ENCODE measurements at places on chromosomes 12 and 14.
A peak's percentile ranks its signal among the peaks of the same experiment; 100 is the strongest.

GRCh38 chr12:132881818-132882217, 5.6 kb downstream of the CHFR start:
- no peak for DNase-seq

DNA sequence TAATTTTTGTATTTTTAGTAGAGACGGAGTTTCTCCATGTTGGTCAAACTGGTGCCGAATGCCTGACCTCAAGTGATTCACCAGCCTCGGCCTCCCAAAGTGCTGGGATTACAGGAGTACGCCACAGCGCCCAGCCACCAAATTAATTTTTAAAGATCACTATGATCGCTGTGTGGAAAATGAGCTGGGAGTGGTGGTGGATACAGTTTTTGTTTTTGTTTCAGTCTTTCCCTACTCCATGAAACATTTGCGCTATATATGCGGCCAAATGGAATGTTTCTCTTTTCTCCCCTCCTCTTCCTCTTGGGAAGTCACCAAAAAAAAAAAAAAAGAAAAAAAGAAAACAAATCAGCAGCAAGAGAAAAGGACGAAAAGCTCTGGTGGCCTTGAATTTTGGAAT, 20.8 kb upstream of the P2RX4 start:
- DNase-seq, result no peak

- no peak for DNase-seq
These were observed 59.7 kb downstream of the GTF2A1 start for GRCh38 chr14:81161088-81161487.

DNA sequence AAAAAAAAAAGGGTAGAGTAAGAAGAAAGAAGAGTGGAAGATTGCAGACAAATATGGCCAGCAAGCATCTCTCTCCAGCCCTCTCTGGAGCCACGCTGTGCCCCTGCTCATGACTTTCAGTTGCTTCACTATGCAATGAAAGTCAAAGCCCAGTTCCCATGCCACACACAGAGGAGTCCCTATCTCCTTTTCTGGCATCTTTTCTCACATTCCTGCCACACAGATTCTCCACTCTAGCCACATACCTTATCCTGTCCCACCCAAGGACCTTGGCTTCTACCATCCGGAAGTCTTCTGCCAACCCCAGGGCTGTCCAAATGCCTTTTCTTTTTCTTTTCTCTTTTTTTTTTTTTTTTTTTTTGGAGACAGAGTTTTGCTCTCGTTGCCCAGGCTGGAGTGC, 39.3 kb upstream of the CAPRIN2 start:
- DNase-seq, result no peak

DNA sequence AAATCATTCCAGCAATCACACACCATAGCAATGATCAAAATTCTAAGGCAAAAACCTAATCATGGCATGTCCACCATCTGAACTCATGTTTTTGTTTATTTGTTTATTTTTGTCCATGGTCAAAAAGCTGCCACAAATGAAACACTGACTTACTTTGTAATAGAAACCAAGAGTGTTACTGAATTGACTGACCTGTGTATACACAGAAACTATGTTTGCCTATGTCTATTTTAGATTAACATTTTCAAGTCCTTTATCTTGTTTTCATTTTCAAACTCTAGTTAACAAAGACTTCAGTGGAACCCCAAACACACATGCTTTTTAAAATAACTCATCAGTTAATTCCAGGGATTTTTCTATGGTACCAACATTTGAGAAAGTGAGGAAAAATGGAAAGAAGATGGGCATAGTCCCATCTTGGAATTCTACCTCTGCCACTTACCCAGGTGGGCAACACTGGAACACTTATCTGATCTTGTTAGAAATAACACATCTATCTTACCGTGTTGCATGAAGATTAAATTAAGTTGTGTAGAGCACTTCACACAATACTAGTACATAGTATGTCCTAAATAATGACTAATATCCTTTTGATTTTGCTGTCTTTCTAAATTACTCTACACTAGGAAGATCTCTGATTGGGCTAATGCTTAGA, 6.4 kb downstream of the LUM start:
- no peak for DNase-seq

- DNase-seq, result no peak
These were observed 1.3 kb downstream of the NAA30 start for GRCh38 chr14:57391517-57392195.

- DNase-seq, result no peak
These were observed 55.5 kb upstream of the LDHB start for GRCh38 chr12:21713133-21713532.

- DNase-seq, result no peak
These were observed 181.7 kb upstream of the ARID2 start for GRCh38 chr12:45547822-45548221.

- DNase-seq, result no peak
These were observed 2.7 kb downstream of the MED13L start for GRCh38 chr12:116274551-116275375.

DNA sequence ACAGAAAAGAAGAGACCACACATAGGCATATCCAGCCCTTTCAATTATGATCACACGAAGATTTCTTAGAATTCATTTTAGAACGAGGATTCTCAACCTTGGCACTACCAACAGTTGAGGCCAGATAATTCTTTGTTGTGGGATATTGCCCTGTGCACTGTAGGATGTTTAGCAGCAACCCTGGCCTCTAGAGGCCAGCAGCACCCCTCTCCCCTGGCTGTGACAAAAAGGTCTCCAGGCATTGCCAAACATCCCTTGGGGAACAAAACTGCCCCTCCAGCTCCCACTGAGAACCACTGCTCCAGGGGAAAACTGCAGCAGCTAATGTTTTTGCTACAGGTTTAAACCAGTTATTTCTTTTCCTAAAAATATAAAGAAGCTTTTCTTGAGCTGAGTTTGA, 7.1 kb downstream of the NT5DC3 start:
- no peak for DNase-seq

- no peak for DNase-seq
These were observed 32.1 kb downstream of the ZFYVE26 start for GRCh38 chr14:67784244-67784823.

DNA sequence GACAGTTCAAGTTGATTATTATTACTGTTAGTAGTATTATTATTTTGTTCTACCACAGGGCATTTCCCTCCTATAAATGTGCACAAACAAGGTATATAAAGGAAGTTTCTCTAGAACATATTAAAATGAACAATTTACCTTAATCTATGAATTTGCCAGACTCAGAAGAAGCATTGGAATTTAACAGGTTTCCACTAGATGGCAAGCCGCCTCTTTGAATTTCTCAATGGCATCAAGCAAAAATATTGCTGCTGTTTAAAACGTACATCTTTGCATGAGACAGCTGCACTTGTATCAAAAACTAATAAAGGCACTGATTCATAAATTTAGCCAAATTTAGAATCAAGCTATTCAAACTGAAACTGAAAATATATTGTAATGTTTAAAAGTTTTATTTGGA, 34.6 kb upstream of the MIS18BP1 start:
- no peak for DNase-seq

DNA sequence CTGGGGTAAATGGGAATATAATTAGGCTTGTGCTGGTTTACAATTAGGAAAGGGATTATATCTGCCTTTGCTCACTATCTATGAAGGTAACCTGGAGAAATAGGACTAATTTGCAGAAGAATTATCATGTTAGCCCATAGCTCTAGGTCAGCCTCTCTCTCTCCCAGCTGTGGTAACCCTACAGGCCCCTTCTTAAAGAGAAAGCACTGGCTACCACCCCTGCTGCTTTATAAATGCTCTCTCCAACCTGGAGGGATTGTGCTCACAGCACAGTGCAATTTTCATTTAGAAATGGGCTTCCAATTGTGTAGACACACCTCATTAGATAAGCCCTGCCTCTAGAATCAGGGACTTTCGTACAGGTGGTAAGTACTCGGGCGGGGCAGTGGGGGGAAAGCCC, 22.7 kb upstream of the MGST1 start:
- DNase-seq, result no peak

DNA sequence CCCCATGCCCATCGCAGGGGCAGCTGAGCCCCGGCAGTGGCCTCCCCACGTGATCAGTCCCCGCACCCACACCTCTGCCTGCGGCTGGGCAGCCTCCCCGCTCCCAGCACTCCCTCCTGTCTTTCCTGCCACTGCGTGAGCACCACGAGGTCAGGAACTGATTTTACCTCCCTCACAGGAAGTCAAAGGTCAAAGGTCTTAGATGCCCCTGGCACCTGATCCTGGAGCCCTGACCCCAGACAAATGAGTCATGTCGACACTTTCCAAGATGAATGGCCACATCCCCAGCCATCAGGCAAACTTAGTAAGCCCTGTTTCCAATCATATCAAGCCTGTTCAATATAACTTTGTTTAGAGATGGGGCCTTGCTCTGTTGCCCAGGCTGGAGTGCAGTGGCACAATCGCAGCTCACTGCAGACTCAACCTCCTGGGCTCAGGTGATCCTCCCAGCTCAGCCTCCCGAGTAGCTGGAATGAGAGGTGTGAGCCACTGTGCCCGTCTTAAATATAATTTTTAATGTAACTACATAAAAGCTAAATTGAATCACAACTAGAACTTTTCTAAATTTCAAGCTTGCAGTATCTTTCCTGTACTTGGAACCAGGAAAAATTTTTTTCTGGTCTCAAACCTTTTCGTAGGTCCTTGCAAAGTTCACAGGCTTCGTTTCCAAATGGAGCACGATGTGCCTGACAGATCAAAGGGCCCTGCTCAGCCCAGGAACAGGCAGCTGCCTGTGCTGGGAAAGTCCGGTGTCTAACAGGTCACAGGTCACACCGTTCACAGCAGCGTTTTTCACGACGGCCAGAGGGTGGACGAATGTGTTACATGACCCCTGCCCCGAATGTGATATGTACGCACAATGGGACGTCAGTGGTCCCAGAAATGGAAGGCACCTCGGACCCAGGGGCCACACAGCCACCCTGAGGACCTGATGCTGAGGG, 1.9 kb downstream of the LRCOL1 start:
- DNase-seq, result no peak

- no peak for DNase-seq
These were observed 26.0 kb downstream of the WBP11 start for GRCh38 chr12:14777271-14777670.

- DNase-seq, result no peak
These were observed 27.4 kb upstream of the TSPAN9 start for GRCh38 chr12:3049611-3050249.

- no peak for DNase-seq
These were observed 120.4 kb upstream of the KRR1 start for GRCh38 chr12:75631831-75632230.

- no peak for DNase-seq
These were observed 161.9 kb upstream of the PLEKHG7 start for GRCh38 chr12:92540782-92541423.

DNA sequence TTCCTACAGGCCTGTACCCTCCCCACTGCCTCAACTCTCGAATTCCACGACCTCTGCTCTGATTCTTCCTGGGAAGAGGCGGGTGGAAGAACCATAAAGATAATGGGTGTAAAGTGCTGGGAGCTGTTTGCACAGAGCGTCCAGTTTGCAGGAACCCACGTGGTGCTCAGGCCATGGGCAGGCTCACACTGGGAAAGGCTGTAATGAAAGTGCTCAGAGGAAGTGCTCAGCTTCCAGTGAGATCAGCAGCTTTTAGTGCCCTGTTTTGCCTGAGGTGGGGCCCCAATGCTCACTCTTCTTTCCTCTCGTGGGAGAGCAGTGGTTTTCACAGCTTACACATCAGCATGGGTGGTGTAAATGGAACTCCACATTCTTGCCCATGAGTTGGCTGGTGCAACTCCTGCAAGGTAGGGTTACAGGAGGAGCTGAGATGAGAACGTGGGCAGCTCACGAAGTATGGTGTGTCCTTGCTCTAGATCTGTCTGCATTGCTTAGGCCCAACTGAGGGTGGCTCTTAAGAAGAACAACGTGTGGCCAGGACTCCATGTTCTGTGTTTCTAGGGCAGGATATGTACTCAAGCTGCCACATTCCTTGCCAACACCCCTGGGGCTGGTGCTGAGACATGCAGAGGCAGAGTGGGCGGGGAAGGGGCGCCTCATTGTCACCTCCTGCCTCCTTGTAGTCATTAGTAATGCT, 2.9 kb downstream of the TMEM63C start:
- DNase-seq, result no peak

- no peak for DNase-seq
These were observed 163.8 kb upstream of the MYL2 start for GRCh38 chr12:111084158-111084557.

DNA sequence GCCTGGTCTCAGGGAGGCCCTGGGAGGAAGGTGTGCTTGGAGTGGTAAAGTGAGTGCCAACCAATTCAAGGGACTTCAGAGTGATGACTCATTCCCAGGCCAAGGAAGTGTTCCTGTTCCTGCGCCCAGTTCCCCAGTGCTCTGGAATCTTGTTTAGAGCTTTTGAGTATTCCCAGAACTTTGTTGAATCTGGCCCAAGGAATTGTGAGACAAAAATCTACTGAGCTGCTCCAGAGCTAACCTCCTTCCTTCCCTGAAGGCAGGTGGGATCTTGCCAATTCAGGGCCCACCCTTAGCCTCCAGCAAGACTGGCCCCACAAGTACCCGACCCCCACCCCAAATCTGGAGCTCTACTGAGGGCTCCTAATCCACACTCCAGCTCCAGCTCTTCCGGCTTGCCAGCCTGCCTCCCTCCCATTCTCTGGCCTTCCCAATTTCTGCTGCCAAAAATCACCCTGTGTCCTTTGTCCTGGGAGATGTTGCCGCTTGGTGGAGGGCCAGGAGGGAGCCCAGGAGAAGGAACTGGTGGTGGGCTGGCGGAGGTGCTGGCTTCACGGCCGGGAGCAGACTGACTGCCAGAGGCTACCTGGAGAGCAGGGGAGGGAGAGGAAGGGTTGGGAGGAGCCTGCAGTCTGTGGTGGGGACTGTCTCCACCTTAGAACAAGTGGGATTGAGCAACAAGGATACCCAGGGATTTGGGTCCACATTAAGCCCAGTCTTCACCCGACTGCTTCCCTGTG, 2.0 kb upstream of the ATN1 start:
- DNase-seq, result peak; percentile 90

GRCh38 chr12:120583478-120584030, 2.4 kb upstream of the POP5 start:
- peak; percentile 58 for DNase-seq

DNA sequence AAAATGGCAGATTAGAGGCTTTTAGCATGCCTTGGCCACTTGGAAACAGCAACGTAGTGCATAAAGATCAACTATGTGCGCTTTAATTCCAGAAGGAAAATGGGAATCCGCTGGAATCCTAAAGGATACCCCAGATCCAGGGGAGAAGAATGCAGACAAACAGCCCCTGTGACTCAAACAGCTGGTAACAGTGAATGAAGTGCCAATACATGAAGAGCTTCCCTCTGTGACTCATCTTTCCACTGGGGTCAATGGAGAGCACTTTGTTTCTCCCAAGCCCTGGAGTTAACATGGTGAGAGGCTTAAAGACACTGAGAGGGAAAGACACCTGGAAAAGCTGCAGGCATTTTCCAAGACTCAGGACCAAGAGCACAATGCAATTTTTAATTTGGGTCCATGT, 263.1 kb downstream of the CEP128 start:
- no peak for DNase-seq

- no peak for DNase-seq
These were observed 106.1 kb upstream of the ANO4 start for GRCh38 chr12:100688451-100688864.

DNA sequence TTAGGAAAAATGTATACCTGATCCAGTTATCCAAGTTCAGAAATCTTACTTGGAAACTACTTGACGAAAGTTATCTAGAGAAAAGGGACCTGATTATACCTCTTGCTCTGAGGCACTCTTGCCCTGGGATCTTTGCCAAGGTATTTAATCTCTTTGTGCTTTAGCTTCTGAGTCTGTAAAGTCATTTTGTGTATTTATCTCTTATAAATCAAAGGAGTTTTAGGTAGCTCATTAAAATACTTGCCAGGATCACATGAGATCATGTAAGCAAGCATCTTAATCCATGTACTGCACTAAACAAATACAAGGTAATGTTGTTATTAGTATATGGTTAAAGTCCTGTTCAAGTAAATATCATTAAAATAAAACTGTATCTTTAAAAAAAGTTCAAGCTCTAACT, 147.5 kb downstream of the IPO8 start:
- no peak for DNase-seq

Data from A549 (cell line).